ENCODE measurements at places on chromosomes 4 and X. TPM values are rescaled to one million over a fixed set of nuclear protein-coding genes. Genes with fewer than 3 reads are reported as not detected.

Gene DTHD1
- 1.5 TPM for polyA plus RNA-seq

Gene TEX13B
- not detected for polyA plus RNA-seq

Gene BBS12
- 1.6 TPM for polyA plus RNA-seq

Gene PRPS2
- polyA plus RNA-seq, result 19.9 TPM
